ENCODE measurements at places on chromosomes 4 and X.

GRCh38 chr4:102705391-102705935 is 55.3 kb downstream of the MANBA start:
- DNase-seq: no peak

DNA sequence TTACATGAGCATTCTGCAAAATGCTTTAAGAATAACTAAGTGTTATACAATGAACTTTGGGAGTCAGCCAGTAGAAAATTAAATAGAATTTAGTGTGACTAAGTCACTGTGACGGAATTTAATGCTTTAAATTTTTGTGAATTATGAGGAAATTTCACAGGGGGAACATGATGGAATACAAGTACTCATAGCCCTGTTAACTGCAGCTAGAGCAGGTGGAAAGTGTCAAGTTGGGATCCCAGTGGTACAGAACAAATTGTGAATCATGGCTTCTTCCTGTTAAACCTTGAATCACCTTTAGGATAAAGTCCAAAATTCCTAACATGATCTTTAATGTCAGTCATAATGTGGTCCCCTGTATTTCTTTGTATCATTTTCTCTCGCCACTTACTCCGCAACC is 212.2 kb upstream of the CENPE start:
- no peak for DNase-seq

GRCh38 chrX:119477812-119478232 is 9.6 kb downstream of the SLC25A5 start:
- DNase-seq: no peak

GRCh38 chr4:173807347-173807746 is 277.3 kb upstream of the HAND2 start:
- no peak for DNase-seq

All from urothelium cell line (cell line).